ENCODE measurements at places on chromosomes 16 and 17. TPM values are rescaled to one million over a fixed set of nuclear protein-coding genes. Genes with fewer than 3 reads are reported as not detected.

GRCh38 chr17:8048236-8048635, 9.4 kb downstream of the ALOX15B start:
- no peak for DNase-seq

DNA sequence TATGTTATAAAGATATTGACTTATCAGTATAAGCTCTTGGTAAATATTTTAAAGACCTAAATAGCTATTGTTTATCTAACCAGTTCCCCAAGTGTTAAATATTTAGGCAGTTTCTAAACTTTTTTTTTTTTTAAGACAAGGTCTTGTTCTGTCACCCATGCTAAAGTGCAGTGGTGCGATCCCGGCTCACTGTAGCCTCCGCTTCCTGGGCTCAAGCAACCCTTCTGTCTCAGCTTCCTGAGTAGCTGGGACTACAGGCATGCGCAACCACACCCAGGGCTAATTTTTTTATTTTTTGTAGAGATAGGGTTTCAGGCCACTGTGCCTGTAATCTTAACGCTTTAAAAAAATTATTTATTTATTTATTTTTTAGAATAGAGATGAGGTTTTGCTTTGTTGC, 43.5 kb downstream of the SNX29 start:
- peak; percentile 42 for DNase-seq

DNA sequence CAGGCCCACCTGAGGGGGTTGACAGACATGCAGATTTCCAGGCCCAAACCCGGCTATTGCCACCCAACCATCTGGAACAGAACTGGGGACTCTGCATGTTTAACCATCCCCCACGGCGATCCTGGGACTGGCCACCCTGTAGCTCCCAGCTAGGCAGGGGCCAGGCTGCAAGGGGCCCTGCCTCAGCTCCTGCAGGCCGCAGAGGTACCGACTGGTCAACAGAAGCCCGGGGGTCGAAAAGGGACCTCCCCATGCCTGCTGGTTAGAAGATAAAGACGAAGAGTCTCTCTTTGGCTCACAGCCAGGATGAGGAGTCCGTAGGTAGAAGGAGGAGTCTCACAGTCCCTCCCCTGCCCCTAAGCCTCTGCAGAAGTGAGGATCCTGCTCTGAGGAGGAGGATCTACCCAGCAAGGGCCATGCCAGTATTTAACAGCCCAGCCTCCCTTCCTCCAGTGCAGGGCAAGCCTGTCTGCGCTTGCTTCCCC, 223.4 kb upstream of the TNRC6C start:
- no peak for DNase-seq

ZNF385C gene
- total RNA-seq = 0.26 TPM

ANKRD40CL gene
- not detected for total RNA-seq

SPATA32 gene
- not detected for total RNA-seq

All from OCI-LY7 (cell line).